CD8-positive, alpha-beta T cell (primary cell): ENCODE measurements at places on chromosomes 6 and 20.

DNA sequence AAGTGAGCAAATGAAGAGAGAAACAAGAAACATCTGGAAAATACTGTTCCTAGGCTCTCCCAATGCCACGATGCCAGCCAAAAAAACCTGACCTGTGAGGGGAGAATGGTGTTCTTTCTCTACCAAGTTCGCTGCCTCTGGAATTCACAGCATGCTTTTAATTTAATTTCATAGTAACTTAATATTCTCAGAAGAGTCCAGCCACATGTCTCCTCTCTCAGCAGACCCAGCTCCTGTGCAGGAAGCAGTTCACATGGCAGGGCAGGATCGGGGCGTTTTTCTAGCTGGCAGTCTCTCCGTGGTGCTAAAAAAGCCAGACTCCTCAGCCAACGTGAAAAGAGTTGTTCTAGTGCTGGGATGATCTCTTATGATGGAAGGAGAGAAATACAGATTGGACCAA is 57.5 kb downstream of the BFSP1 start:
- DNase-seq = no peak

DNA sequence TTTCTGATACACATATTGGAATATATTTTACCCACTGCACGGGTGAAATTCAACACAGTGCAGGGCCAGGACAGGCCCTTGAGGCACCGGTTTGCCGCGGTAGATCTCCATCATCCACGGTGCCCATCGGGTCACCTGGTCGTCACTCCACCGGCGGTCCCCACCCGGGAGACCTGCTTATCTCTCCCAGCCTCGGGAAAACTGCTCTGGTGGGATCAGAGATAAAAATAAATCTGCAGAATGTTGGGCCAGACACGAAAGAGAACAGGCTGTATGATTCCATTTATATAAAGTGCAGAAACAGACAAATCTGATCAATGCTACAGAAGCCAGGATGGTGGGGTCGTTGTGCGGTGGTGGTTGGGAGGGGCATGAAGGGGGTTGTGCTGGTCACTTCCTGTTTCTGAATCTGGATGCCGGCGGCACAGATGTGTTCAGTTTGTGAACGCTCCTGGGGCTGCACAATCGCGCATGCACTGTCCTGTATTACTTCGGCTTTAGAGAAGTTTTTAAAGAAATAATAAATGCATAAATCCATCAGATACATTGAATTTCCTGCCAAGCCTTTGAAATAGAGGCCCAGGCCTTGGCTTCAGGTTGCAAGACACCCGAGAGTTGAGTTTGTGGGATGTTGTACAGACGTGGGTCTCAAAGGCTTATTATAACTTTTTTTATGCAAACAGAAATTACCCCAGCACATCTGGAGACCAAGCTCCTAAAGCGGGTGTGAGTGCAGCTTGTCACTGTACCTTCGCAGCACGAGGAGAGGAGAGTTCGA is 54.3 kb downstream of the ANKRD60 start:
- no peak for DNase-seq

DNA sequence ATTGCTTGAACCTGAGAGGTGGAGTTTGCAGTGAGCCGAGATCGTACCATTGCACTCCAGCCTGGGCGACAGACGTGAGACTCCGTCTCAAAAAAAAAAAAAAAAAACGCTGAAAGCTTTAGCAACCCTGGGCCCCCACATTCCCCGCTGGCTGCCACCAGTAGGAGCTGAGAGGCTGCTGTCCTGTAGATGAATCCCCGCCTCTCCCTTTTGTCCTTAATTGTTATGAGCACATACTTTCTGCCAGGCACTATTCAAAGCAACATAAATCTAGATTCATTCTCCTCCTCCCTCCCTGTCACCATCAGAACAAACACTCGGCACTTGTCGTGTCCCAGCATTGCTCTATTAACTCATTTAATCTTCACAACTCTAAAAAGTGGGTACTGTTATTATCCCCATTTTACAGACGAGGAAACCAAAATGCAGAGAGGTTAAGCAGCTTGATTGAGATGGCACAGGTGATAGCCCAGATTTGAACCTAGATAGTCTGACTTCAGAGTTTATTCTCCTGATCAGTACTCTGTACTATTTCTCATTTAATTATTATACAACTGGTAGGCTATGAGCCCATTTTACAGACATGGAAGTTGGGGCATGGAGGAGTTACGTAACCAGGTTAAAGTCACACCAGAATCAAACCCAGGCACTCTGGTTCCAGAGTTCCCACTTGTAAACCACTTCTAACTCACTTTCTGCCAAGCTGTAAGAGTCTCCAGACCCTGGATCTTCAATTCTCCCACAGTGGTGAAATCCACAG is 97.4 kb downstream of the EYA2 start:
- no peak for DNase-seq

DNA sequence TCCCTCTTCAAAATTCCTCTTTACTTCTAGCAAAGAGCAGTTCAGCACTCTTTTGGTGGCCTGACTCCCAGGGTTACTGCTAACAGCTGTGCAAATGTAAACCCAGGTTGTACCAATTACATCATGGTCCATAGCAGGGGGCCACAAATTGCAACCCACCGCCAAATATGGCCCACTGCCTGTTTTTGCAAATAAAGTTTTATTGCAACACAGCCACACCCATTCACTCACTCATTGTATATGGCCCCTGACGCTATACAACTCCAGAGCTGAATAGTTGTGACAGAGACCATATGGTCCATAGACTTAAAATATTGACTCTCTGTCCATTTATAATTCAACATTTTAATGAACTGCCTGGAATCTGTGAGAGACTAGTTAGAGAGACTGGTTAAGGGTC is 233.4 kb downstream of the NFATC2 start:
- no peak for DNase-seq

- no peak for DNase-seq
Observed at GRCh38 chr20:45193331-45193730, 13.5 kb upstream of the SEMG1 start.

DNA sequence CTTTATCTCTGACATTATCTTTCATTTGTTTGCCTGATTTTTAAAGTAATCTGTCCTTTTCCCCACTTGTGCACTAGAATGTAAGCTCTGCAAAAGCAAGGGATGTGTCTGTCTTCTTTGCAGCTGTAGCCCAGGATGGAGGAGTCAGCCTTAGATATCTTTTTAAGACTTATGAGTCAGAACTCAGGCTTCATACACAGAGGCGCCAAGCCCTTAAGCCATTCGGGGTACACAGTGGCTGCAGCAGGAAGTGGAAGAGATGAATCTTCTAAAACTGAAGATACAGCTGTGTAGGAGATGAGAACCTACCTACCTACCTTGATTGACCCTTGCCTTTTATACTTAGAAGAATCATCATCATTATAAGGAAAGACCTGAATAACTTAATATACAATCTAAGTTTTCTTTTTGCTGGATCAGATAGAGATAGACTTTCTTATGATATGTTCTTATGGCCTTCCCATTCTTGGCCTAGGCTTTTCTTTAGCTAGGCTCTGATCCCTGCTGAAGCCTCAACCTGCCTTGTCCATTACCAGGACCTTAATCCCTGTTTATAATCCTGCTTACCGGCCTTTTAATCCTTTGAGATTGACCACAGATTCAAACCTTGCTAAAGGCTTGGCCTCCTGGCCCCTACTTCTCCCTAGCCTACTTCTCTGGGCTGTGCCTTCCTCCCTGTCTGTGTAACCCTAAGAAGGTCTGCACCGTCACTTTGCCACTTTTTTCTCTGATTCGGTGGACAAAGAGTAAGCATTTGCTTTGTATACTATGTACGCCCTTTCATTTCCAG is 304.5 kb downstream of the PRL start:
- DNase-seq = no peak

- no peak for DNase-seq
Observed at GRCh38 chr6:548517-548916, 108.4 kb downstream of the HUS1B start.

DNA sequence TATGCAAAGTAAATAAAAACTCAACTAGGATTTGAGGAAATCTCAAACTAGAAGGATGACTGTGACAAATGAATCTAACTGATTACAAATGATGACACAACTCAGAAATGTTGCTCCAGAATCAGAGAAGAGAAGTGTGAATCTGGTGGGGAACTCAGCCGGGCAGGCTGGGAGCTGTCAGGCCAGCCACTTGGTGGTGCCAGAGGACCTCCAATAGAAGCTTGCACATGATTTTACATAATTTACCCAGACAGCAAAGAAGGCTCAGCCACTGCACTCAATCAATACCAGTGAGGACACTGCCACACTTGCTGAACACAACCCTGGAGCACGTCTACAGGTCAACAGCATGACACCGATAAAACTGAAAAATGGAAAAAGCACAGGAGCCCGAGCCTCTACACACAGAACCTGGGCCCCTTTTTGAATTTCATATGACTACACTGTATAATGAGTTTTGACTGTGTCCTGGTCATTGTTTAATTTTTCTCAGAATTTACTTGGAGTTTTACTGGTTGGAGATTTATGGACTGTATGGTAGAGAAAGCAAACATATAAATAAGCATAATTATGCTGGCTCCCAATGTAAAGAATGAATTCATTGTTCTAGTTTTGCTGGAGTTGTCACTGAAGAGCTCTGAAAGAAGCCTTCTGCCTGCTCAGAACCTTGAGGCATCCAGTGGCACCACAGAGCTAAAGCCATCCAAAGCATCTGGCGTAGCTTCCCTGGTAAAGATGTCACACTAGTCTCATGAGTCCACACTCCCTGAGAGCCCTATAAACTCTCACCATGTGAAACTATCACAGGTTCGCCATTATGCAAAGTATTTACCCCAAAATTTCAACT is 296.5 kb downstream of the THBS2 start:
- peak; percentile 43 for DNase-seq

- no peak for DNase-seq
Observed at GRCh38 chr6:28977341-28978132, 27.6 kb downstream of the ZNF311 start.

DNA sequence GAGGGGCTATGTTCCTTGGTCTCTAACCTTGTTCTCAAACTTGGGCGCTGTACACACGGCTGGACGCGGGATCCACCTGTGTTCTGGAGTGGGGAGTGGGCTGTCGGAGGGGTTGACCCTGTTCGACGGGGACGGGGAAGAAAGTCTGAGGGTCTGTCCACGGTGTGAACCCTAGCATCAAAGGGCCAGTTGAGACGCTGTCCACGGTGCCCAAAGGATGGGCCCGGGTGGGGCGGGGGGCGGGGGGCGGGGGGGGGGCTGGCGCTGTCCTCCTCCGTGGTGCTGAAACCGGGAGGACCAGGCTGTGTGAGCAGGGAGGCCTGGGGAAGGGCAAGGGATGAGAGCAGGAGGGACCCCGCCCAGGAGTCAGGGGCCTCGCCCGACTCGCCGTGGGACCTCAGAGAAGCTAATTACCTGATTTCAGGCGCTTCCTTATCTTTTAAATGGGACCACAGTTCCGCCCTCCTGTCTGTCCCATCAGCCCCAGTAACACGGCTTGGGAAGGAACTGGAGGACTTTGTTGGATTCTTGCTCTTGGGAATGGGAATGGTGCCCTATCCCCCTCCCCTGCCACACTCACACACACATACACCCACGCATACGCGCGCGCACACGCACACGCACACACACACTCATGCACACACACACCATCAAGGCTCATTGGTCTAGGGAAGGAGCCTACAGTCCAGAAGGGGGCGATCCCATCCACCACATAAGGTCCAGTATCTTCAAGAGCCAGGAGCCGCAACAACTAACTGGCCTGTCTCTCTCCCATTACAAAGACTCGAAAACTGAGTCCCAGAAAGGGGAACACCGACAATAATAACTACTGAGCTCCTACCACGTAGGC is 1.0 kb upstream of the VSTM2L start:
- DNase-seq = peak; percentile 29

- no peak for DNase-seq
Observed at GRCh38 chr6:43200541-43200940, 18.5 kb downstream of the CUL9 start.

DNA sequence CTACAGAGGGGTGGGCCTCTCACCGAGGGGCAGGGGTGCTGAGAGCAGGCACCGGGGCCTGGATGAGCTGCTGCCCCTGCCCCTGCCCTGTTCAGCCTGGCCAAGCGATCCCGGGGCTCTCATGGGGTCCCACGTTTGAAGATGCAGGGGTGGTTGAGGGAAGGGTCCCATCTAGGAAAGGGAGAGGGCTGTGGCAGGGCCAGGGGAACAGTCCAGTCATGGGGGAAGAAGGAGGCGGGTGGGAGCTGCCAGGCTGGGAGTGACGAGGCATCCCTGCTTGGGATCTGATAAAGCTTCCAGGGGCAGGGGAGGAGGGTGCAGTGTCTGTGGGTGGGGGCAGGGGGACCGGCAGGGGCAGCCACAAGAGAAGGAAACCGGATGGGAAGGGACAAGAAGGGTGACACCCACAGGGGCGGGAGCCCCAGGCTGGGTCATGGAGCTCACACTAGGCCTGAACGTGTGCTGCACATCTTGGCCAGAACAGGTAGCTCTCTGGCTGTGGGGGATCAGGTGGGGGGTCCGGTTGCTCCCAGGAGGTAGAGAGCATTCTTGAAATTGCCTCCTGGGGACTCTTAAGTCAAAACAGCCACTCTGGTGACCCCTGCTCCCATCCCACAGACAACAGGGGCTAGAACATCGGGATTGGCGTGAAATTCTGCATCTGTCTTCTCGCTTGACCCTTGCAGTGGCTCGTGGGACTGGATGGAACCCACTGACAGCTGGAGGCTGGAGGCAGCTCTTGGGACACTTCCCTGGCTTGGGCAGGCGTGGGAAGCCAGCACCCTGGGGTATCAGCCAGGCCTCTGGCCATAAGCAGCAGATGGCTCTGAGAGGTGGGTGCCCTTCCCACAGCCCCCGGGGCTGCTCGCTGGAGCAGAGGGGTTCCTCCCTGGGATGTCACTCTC is 58.0 kb upstream of the GATA5 start:
- no peak for DNase-seq

DNA sequence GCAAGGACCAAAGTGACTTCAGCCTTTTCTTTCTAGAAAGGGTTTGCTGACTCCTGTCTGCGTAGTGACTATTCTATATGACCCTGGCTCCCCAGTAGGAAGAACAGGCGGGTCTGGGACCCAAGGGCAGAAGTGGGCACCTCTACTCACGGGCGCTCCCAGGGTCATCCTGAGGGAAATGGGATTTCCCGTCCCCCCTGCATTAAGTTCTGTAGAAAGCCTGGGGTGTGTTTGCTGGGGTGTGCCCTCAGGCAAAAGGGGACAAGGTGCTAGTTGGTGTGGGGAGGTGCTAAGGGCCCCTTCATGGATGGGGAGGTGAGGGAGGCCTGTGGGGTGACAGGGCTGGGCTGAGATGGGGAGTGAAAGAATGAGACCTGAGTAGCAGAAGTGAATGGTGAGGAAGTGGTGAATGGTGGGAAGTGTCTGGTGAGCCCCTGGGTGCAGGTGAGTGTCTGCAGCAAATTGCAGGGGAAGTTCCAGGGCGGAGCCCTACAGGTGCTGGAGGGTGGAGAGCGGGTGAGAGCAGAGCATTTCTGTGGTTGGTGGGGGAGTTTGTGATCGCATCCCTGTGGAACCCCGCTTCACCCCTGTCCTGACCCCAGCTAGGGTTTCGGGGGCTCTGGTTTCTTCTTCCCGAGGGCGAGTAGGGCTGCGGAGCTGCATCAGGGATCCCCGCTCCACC is 21.1 kb downstream of the RAET1L start:
- DNase-seq = no peak
